Esophagus muscularis mucosa (tissue), 4 donors: ENCODE measurements at places on chromosomes 16 and 17. TPM values are rescaled to one million over a fixed set of nuclear protein-coding genes. Genes with fewer than 3 reads are reported as not detected.

DNA sequence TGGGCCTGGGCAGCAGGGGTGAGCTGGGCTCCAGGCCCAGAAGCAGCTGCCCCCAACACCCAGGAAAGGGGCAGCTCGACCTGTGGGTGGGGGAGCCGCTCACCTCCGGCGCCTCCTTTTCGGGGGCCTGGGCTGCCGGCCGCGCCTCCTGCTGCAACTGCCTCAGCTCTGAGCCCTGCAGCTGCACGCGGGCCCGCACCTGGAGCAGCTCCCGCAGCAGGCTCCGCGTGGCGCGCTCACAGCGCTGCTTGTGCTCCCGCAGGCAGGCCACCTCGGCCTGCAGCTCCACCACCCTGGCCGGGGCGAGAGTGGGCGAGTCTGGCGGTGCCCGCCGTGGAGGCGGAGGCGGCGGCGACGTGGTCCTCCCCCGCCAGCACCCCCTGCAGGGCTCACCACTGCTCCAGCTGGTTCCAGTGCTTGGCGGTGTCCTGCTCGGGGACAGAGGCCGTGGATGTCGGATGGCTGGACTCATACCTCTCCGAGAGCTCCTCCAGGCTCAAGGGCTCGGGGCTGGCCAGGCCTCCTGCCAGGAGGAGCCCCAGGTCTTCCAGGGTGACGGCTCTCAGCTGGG is 868 bp downstream of the CCDC154 start:
- no peak overlapping the region for H3K27ac ChIP-seq
- H3K36me3 ChIP-seq: peaks cover 14% of the 10 kb centered on the region
- H3K4me1 ChIP-seq: no peaks in the 10 kb centered on the region
- DNase-seq: no peak
- H3K27me3 ChIP-seq: no peaks in the 10 kb centered on the region

DNA sequence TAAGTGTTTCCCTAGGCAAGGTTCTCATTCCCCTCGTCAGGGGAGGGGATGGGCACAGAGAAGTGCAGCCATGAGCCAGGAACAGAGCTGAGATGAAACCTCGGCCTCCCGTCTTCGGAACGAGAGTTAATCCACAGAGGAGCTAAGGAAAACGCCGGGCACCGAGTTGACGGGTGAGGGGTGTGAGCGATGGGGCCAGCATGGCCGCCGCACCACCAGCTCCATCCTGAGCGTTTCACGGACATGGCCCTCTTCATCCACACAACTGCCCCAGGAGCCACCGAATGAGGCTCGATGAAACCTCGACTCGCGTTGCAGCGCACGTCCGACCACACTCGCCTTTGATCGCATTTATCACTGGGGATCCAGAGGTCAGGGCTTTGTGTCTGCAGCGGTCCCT is 21.5 kb downstream of the CA5A start:
- no peak for DNase-seq
- H3K27ac ChIP-seq: no peak overlapping the region
- H3K27me3 ChIP-seq: peaks cover 42% of the 10 kb centered on the region
- peaks cover 4% of the 10 kb centered on the region for H3K4me1 ChIP-seq
- no peak overlapping the region for H3K4me3 ChIP-seq
- H3K36me3 ChIP-seq: no peaks in the 10 kb centered on the region

- H3K27me3 ChIP-seq: no peaks in the 10 kb centered on the region
- H3K36me3 ChIP-seq: no peaks in the 10 kb centered on the region
- no peaks in the 10 kb centered on the region for H3K4me1 ChIP-seq
- DNase-seq: no peak
- H3K4me3 ChIP-seq: no peak overlapping the region
Observed at GRCh38 chr17:70041061-70041460, 34.0 kb upstream of the KCNJ16 start.

DNA sequence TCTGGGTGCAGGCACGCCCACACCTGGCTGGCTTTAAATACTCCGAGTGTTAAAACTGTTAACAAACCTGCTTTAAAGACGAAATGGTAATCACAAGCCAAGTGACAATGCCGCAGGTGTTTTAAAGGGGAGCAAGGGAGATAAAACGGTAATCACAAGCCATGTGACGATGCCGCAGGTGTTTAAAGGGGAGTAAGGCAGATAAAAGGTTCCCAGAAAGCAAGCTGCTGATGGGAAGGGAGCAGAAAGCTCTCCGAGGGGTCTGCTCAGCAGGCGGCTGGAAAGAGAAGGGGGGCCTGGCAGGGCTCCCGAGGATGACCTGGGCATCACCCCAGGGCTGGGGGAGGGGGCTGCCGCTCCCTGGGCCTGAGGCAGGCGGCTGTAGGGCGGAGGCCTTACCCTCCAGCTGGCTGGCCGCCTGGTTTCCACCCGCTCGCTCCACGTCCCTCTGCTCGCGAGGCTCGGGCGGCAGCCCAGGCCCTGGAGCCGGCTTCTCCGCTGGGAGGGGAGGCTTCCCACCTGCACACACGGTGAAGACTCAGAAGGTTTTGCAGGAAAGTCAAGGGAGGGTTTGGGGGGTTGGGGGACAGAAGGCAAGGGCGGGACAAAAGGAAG is 12.1 kb downstream of the NDUFAF8 start:
- peaks cover 29% of the 10 kb centered on the region for H3K4me1 ChIP-seq
- DNase-seq: no peak
- H3K4me3 ChIP-seq: no peak overlapping the region
- H3K36me3 ChIP-seq: peaks cover 50% of the 10 kb centered on the region

DNA sequence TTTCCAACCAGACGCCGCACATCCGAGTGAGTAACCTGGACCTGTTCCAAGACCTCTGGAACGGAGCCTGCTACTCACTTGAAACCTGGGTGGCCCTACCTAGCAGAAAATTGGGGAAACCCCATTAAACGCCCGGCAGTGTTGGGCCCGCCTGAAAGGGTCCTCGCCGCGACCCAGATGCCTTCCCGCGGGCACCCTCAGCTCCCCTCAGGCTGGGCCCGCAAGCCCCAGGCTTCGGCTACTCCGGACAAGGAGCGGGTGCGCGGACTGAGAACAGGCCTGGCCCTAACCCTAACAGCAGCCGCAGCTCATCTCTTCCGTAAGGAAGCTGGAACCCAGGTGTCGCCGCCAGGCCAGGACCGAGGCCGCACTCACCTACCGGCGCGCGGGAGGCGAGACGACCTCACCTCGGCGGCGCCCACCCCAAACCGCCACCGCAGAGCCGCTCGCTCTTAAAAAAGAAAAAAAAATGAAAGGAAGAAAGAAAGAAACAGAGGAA is 344 bp downstream of the PSME3IP1 start:
- no peak for DNase-seq
- H3K36me3 ChIP-seq: no peaks in the 10 kb centered on the region
- peak overlapping the region; percentile 94 for H3K4me3 ChIP-seq
- H3K4me1 ChIP-seq: peaks cover 29% of the 10 kb centered on the region

DNA sequence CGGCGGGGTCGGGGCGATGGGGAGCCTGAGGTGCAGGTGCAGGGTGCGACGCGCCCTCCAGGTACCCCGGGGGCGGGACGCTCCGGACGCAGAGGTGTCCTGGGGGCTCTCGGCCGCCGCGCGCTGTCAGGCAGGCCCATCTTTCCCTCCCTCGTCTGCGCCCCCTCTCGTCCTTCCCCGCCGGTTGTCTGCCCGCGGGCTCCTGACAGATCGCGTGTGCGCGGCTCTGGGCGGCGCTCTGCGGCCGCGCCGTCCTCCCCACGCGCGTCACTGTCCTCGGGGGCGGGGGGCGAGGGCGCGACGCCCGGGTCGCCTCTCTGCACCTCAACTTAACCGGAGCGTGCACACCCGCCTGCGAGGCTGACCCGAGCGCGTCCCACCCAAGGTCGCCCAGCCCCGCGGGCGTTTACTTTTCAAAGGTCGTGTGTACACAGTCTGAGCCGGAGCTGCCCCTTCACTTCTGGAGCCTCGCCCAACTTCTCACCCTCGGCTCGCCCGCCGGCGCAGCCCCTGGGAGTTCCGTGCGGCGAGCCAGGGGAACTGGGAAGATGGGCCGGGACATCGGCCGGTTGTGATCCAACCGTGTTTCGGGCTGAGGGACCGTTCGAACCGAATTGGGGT is 512 bp downstream of the AKAP1 start:
- peak overlapping the region; percentile 97 for H3K27ac ChIP-seq
- H3K4me3 ChIP-seq: peak overlapping the region; percentile 92
- no peaks in the 10 kb centered on the region for H3K36me3 ChIP-seq
- DNase-seq: no peak
- no peaks in the 10 kb centered on the region for H3K27me3 ChIP-seq

- H3K36me3 ChIP-seq: no peaks in the 10 kb centered on the region
- peaks cover 6% of the 10 kb centered on the region for H3K4me1 ChIP-seq
- H3K27me3 ChIP-seq: no peaks in the 10 kb centered on the region
- H3K4me3 ChIP-seq: no peak overlapping the region
Observed at GRCh38 chr17:51461578-51462004, 201.2 kb downstream of the UTP18 start.

DNA sequence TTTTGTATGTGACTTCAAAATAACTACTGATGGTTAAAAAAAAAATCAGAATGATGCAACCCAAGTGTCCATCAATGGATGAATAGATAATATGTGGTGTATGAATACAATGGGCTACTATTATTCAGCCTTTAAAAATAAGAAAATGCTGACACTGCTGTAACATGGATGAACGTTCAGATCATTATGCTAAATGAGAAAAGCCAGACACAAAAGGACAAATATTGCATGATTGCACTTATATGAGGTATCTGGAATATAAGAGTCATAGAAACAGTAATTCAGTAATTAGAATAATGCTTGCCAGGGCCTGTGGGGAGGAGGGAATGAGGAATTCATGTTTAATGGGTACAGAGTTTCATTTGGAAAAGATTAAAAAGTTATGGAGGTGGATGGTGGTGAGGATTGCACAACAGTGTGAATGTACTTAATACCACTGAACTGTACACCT is 25.4 kb downstream of the TENT4B start:
- no peaks in the 10 kb centered on the region for H3K27me3 ChIP-seq
- peaks cover 36% of the 10 kb centered on the region for H3K4me1 ChIP-seq
- no peaks in the 10 kb centered on the region for H3K36me3 ChIP-seq

GRCh38 chr17:53472586-53472985 is 350.1 kb upstream of the KIF2B start:
- H3K27ac ChIP-seq: no peak overlapping the region
- H3K36me3 ChIP-seq: no peaks in the 10 kb centered on the region
- no peaks in the 10 kb centered on the region for H3K27me3 ChIP-seq
- H3K4me1 ChIP-seq: no peaks in the 10 kb centered on the region

GRCh38 chr17:79127534-79128135 is 53.0 kb downstream of the ENGASE start:
- DNase-seq: no peak
- H3K4me3 ChIP-seq: no peak overlapping the region
- H3K4me1 ChIP-seq: no peaks in the 10 kb centered on the region

DNA sequence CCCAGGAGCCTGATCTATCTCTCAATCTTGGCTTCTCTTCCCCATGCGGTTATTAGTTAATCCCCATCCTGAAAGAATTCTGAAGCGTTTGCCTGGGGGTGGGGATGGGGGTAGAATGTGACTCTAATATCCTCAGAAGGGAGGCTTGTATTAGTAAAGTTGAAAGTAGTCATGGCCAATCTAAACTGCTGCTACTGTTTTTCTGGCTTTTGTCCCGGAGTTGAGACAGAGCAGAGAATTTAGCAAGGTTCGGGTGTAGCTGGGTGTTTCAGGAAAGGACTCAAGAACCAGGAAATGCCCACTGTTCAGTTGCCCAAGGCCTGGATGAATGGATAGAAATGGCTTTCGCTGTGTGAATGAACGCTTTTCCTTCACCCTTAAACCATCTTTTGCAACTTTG is 17.6 kb upstream of the ITGAM start:
- H3K36me3 ChIP-seq: no peaks in the 10 kb centered on the region
- no peaks in the 10 kb centered on the region for H3K27me3 ChIP-seq
- no peaks in the 10 kb centered on the region for H3K4me1 ChIP-seq
- H3K4me3 ChIP-seq: no peak overlapping the region
- H3K27ac ChIP-seq: no peak overlapping the region

DNA sequence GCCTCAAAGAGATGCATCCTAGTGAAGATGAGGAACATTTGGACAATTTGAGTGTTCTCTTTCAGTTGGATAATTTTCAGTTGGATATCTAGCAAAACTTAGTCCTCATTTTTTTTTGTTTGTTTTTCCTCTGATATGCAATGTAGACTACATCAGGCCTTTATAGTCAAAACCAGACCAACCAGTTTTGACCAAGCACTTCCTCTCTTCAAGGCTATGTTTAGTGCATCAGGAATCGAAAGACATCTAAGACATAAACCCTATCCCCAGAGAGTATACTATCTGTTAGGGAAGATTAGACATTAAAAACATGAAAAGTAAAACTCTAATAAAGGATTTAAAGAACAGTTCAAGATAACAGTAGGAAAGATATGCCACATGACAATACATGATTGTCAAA is 256.1 kb downstream of the IRX3 start:
- no peak for DNase-seq
- no peaks in the 10 kb centered on the region for H3K4me1 ChIP-seq
- no peak overlapping the region for H3K4me3 ChIP-seq
- H3K27me3 ChIP-seq: no peaks in the 10 kb centered on the region
- no peak overlapping the region for H3K27ac ChIP-seq

- DNase-seq: no peak
- H3K4me1 ChIP-seq: no peaks in the 10 kb centered on the region
- H3K4me3 ChIP-seq: no peak overlapping the region
- H3K36me3 ChIP-seq: no peaks in the 10 kb centered on the region
- H3K27ac ChIP-seq: no peak overlapping the region
Observed at GRCh38 chr17:63946440-63947363, 14.6 kb upstream of the CD79B start.

DNA sequence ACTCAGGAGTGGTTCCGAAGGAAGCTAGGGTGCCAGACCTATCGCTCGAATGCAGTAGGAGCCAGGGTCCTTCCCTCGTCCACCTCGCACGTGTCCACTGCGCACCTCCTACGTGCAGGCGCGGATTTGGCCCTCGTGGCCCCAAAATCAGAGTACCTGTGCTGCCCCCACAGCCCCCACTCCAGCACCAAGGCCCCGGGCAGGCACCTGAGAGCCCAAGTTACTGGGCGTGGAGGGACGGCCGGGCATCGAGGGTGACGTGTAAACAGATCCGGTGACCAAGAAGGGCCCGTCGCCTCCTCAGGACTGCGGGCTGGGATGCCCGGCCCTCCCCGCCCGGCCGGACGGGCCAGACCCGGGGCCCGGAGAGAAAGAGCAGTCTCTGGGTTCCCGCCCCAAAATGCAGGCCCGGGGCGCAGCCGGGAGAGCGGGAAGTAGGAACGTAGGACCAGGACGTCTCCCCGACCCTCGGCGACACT is 492 bp downstream of the SLC25A39 start:
- peaks cover 39% of the 10 kb centered on the region for H3K36me3 ChIP-seq
- no peaks in the 10 kb centered on the region for H3K27me3 ChIP-seq
- H3K4me3 ChIP-seq: peak overlapping the region; percentile 99
- peak overlapping the region; percentile 96 for H3K27ac ChIP-seq
- no peak for DNase-seq

The VPS9D1 gene
- total RNA-seq: 7.0 TPM

The SYT17 gene
- total RNA-seq: 8.7 TPM

The BICDL2 gene
- 0.19 TPM for total RNA-seq

The GLG1 gene
- total RNA-seq: 128 TPM

The PYDC1 gene
- total RNA-seq: not detected

The ZSCAN10 gene
- total RNA-seq: not detected

The ABCC12 gene
- not detected for total RNA-seq

The PRR14 gene
- total RNA-seq: 32.4 TPM

The NOS2 gene
- total RNA-seq: not detected

The SMURF2 gene
- 49.4 TPM for total RNA-seq
